ENCODE measurements at places on chromosomes 1 and 21.

DNA sequence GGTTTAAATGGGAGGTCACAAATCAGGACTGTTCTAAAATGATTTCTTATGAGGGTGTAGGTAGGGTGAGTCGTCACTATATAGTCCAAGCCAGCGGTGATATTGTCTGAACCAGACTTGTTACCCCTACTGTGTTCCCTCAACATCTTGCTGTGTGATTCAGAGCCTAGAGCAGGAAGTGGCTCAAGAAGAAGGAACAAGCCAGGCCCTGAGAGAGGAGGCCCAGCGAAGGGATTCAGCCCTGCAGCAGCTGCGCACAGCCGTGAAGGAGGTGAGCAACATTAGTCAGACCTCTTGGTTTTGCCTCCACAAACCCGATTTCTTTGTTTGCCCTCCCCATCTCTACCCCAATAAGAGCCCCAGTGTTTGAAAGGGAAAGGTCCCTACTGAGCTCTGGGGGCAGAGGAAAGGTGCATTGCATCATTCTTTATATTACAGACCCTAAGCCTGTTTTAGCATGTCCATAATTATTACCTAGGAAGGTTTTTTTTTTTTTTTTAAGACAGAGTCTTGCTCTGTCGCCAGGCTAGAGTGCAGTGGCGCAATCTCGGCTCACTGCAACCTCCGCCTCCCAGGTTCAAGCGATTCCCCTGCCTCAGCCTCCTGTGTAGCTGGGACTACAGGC is 5.0 kb upstream of the SH3BGRL3 start:
- peak; percentile 80 for DNase-seq

DNA sequence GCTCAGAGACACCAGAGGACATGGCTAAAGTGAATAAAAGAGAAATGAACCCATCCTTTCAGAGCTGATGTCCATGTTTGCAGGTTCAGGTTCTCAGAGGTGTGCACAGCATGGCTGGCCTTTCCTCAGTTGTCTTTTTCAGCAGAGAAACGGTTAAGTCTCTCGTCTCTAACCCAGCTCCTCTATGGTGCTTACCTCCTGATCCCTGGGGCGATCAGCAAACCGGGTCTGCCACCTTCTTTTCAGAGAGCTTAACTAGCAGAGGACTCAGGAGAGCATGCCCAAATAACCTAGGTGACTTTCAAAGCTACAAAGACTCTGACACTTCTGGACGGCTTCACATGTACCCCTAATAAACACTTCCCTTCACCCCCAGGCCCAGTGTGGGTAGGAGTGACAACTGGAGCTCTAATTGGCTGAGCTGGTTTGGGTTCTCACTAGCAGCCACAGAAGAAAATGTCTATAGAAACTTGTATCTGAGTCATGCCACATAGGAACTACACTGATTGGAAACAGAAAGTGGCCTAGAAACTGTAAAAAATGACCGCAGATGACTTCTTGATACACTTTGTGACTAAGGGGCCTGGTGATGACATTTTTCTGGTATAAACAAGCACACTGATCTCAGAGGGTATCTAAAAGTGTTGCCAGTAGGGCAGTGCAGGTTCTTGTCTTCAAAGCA is at the start of gene AIM2:
Gene AIM2, minus strand, starts transcription at position 329 of the 682 bp plus-strand sequence. CDS start 3,267 bp downstream, outside the sequence.
- DNase-seq = no peak

GRCh38 chr21:18155508-18156193 is 89.0 kb upstream of the CHODL start:
- no peak for DNase-seq

DNA sequence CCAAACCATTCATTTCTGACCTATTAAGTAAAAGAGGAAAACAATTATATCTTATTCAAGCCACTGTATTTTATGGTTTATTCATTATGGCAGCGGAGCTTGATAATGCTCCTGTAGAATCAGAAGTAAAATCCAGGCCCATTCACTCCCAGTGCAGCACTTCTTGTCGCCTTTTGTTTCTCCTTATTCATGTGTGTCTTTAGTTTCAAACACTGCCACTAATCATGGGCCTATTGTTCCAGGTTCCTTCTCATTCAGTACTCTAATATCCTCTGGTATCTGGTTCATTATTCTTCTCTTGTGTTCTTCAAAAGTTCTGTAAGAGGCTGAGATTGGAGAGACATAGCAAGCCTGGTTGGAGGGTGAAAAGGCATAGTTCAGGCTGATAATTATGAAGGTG is 218.3 kb downstream of the LRRIQ3 start:
- DNase-seq = no peak

GRCh38 chr1:93905734-93906133 is 3.5 kb downstream of the GCLM start:
- peak; percentile 37 for DNase-seq

GRCh38 chr21:36323032-36323431 is 3.0 kb downstream of the MORC3 start:
- no peak for DNase-seq

- DNase-seq = no peak
These were observed 42.5 kb downstream of the UTP25 start for GRCh38 chr1:209870151-209870831.

GRCh38 chr1:50858761-50859160 is 101.3 kb downstream of the FAF1 start:
- DNase-seq = no peak

GRCh38 chr1:39105061-39105840 is 79.1 kb downstream of the NDUFS5 start:
- peak; percentile 95 for DNase-seq

- no peak for DNase-seq
These were observed 11.0 kb upstream of the RHBG start for GRCh38 chr1:156357977-156358376.

DNA sequence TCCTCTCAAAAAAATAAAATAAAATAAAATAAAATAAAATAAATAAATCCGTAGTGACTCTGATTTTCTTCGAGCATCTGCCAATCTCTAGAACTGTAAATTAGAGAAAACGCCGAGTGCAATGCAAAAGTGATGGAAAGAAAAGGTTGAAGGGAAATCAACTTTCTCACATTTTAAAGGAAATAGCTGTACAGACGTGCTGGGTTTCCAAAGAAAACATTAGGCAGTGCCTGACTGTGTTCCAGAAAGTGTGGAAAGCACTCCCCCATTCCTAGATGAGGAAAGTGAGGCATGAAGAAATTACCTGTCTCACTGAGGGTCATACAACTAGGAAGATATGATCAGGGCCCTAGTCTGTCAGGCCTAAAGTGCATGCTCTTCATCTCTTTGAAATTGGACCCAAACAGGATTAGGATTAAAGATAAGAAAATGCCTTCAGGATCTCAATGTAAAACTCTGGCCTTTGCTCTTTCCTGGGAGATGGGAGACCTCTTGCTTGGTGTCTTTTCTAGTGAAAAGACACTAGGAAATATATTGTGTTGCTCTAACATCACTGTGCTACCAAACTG is 1.8 kb upstream of the PTPN14 start:
- DNase-seq = peak; percentile 57

DNA sequence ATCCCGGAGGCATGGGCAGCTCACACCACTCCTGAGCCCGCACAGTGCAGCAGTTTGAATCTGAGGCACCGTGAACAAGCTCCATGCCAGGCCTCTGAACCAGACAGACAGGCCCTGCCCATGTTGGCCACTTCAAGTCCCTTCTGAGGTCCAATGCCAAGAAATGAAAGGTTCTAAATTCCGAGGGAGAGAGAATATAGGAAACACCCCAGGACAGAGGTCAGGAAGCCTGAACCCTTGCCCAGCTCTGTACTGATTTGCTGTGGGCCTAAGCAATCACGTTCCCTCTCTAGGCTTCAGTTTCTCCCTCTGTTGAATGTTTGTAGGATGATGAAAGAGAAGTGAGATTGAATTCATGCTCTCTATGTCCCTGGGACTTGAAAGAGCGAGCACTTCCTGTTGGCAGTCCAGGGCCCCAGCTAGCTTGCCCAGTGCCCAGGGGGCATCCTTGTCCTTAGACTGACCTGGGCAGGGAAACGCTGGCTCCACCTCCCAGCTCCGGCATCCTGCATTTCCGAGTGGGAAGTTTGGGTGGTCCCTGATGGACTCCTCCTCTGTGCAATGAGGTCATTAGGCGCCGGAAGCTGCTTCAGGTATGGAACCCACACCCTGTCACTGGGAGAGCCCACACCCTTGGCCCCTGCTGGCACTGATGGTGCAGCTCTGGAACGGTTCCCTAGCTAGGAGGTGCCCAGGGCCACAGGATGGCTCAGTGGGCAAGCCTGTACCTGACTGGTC is 242.4 kb upstream of the TMEM51 start:
- DNase-seq = peak; percentile 25

- peak; percentile 47 for DNase-seq
These were observed 45.9 kb downstream of the SAMD13 start for GRCh38 chr1:84347271-84347931.

DNA sequence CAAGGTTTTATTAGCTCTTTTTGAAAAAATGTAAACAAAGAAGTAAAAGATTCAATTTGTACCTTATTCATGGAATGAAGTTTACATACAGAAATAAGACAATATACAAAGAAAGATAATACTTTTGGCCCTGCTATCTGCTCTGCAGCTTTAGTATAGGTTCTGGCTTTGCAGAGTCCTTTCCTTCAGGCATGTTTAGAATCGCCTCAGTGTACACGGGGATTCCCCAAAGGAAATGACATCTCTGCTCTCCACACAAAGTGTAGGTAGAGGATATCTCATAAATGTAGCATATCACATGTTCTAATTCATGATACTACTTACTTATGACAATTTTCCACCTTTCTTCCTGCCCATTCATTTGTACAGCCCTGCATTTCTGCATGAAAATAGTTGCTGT is 222.6 kb upstream of the DPYD start:
- DNase-seq = no peak

- DNase-seq = no peak
These were observed 75.7 kb downstream of the ZC3H11B start for GRCh38 chr1:219537223-219537631.

DNA sequence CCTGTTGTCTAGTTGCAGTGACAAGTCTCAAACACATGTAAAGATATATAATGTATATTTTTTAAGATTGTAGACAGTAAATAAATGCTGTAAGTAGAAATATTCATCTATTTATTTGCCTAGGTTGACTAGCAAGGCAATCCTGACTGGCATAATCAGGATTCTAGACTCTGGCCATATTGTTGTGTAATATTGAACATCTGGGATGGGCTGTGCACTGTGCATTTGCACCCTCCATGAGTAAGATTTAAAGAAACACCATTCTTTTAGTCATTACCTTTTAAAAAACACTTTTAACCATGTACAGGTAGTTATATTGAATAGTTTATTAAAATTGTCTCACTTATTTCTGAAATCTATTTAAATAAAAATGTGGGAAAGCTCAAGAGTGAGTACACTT is 32.4 kb downstream of the RASAL2 start:
- DNase-seq = no peak

GRCh38 chr1:240116831-240117769 is 25.4 kb downstream of the FMN2 start:
- peak; percentile 26 for DNase-seq

DNA sequence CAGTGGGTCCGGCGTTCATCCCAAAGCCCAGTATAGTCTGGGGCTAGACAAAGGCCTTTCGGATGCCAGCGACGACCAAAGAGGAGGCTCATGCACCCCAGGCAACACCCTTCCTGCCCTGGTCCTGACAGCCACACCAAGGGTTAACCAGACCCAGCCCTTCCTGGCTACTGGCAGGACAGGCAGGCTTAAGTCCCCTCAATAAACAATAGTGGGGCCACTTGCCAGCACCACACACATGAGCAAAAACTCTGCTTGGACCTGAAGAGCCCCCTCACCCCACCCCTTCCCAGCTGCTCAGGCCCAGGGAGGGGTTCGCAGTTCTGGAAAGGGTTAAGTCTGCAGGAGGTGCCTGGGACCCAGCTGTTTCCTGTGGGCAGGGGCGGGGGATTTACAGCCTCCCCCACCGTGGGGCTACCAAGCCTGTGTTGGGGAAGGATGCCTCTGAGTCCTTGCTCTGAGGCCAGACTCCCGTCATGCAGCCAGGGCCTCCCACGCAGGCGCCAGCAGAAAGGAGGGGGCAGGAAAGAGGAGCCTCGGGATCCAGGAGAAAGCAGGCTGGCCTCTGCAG is 18.2 kb downstream of the PHLDA3 start:
- DNase-seq = peak; percentile 92

DNA sequence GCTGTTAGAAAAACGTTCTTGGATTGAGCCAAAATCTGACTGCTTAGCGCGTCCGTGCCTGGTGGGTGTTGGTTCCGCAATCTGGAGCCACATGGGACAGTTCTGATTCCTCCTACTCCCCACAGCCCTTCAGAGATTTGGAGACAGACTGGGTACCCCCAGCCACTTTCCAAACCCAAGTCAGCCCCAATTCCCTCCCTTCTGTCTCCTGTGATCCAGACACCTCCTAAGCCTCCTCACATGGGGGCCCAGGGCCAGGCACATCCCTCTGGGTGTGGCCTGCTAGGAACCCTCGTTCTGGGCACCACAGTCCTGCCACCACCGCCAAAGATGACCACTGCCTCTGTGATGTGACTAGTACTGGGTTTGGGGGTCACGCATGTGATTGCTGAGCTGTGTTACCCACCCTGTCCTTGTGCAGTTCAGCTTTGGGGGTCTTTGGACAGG is 4.8 kb downstream of the PLA2G5 start:
- no peak for DNase-seq

GRCh38 chr1:38334930-38335592 is 288.5 kb upstream of the POU3F1 start:
- DNase-seq = no peak

Measured in osteoblast (primary cell).